Lung (tissue), 17 donors: ENCODE measurements at places on chromosomes 16 and 17. TPM values are rescaled to one million over a fixed set of nuclear protein-coding genes. Genes with fewer than 3 reads are reported as not detected.

Gene KRT222
- polyA plus RNA-seq: 0.10 TPM

Gene EVPLL
- polyA plus RNA-seq: 4.3 TPM

Gene ZNF423
- polyA plus RNA-seq: 1.8 TPM

Gene ITGA2B
- polyA plus RNA-seq: 6.3 TPM

Gene KRTAP1-5
- polyA plus RNA-seq: not detected

Gene MPP3
- 17.0 TPM for polyA plus RNA-seq

Gene MYH13
- polyA plus RNA-seq: not detected

Gene EVI2A
- polyA plus RNA-seq: 17.1 TPM

Gene SMIM36
- not detected for polyA plus RNA-seq

Gene ABCA8
- 2.7 TPM for polyA plus RNA-seq

Gene KCNG4
- polyA plus RNA-seq: not detected

Gene NOXO1
- polyA plus RNA-seq: 2.0 TPM

Gene YPEL3
- polyA plus RNA-seq: 208 TPM

Gene SLC12A3
- polyA plus RNA-seq: 0.07 TPM

Gene CDIP1
- polyA plus RNA-seq: 11.3 TPM

Gene SLFN14
- polyA plus RNA-seq: 0.34 TPM
